ENCODE measurements at places on chromosomes 11 and 22.

DNA sequence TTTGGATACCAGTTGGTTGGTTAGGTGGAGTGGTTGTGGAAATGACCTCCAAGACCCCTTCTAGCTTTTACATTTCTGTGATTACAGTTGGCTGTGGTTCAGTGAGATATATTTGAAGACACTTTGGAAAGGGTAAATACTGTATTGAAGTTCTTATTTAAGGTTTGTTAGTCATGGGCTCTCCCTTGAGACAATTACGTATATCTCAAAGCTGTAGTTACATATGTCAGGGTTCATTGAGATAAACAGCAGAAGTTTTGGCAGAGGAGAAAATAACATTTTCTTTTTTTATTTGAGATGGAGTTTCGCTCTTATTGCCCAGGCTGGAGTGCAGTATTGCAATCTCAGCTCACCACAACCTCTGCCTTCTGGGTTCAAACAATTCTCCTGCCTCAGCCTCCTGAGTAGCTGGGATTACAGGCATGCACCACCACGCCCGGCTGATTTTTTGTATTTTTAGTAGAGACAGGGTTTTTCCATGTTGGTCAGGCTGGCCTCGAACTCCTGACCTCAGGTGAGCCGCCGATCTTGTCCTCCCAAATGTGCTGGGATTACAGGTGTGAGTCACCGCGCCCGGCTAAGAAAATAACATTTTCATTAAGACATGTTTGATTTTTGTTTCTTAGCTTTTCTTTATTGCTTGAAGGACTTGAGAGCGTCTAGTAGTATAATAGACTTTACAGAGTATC, 1.9 kb downstream of the RNF121 start:
- DNase-seq = no peak

DNA sequence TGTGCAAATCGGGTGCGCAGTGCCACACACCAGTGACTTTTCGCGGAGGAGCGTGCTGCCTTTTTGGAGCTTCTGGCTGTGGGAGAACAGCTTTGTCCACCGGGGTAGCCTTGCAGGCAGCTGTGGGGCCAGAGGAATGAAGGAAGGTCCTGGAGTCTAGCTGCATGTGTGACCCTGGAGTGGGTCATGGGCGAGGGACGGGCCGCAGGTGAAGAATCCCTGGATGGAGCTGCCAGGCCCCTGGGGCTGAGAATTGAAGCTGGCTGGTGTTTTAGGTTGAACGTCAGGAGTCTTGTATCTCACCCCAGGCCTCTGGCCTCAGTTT, 8.6 kb downstream of the CCND1 start:
- DNase-seq = no peak

DNA sequence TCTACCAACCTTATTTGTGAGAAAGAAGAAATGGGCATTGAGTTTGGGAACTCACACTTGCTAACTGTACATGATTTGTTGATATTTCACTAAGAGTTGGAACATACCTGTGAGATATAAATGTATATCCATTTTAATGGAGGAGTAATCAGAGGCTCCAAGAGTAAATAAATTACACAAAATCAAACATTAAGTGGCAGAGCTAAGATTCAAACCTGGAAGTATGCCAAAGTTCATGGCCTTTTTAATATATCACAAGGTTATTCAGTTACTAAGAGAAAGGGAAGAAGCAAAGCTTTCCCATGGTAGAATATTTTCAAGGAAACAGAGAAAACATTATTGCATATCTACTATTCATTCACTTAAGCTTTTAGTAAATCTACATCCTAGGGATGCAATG, 1641.1 kb downstream of the FAM181B start:
- no peak for DNase-seq

DNA sequence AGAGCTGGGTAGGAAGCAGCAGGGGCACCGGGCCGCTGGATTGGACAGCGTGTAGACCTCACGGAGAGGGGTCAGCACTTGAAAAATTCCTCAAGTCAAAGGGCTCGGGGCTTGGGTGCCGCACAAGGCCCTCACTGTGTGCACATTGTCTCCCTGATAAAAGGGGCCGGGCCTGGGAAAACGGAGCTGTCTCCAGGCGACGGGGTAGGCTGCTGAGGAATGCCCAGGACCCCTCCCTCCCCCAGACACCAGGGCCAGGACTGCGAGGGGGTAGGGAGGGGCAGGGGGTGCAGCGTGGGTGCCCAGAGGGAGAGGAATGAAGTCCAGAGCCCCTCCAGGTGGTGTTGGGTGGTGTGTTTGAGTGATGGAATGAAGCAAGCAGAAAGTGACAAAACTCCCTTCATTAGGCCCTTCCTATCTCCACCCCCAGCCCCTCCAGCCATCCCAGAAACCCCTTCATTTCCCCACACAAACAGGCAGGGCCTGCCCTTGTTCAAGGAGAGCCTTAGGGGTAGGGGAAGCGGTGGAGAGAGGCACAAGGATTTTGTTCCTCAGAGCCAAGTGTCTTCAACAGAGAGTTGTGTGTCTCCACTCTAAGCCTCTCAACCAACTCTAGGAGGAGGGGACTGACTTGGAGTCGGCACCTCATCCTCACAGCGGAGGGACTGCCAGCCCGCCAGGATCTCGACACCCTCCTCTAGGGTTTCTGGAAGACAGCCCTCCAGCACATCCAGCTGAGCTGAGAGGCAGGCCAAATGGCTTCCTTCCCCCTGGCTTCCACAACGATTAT, 63.9 kb downstream of the SYN3 start:
- DNase-seq = no peak

- peak; percentile 47 for DNase-seq
Measured at GRCh38 chr11:75384438-75385080, 14.8 kb upstream of the RPS3 start.

- DNase-seq = no peak
Measured at GRCh38 chr11:119085437-119085847, 761 bp downstream of the HMBS start.

GRCh38 chr22:48714231-48714630, 1113.4 kb downstream of the BRD1 start:
- no peak for DNase-seq

DNA sequence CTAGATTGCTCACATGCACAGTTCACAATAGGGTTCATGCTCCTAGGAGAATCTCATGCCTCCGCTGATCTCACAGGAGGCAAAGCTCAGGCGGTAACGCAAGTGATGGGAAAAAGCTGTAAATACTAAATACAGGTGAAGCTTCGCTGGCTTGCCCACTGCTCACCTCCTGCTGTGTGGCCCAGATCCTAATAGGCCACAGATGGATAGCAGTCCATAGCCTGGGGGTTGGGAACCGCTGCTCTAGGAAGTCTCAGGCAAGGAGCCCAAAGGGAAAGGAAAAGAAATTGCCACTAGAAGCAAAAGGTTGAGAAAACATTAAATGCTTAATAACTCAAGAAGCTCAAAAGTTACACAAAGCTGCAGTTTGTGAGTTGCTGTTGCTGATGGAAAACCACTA, 3.2 kb upstream of the TRPC6 start:
- no peak for DNase-seq

- DNase-seq = no peak
Measured at GRCh38 chr11:3866206-3866605, 10.7 kb downstream of the STIM1 start.

DNA sequence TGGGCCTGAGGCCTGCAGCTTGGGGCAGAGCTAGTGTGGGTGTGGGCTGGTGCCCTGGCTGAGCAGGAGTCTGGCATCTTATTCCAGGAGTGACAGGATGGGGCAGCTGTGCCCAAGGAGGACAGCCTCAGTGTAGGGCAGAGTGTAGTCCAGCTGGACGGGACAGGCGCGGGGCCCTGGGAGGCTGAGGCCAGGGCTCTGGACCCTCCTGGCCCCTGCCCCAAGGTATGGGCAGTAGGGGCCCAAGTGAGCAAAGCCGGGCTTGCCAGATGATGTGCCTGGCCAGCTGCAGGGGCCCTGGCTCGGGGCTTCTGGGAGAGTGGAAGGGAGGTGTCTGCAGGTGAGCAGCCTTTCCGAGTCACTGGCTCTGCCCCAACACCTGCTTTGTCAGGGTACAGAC, 1190.9 kb downstream of the BRD1 start:
- DNase-seq = no peak

- DNase-seq = no peak
Measured at GRCh38 chr22:37133304-37134018, 16.3 kb downstream of the IL2RB start.

- peak; percentile 64 for DNase-seq
Measured at GRCh38 chr11:68890490-68891231, 13.0 kb downstream of the MRPL21 start.

DNA sequence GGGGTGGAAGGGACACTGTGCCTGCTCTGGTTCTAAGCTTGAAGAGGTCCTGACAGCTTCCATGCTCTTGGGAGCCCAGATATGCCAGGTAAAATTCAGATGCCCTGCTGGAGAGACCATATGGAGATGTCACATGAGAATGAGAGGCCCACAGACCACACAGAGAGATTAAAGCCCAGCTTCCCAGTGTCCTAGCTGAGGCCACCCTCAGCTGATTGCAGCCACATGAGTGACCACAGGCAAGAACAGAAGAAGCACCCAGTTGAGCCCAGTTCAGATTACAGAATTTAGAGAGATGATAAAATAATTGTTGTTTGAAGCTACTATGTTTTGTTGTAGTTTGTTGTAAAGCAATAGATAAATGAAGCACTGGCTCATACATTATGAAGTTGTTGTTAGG, 14.4 kb upstream of the PVALB start:
- no peak for DNase-seq

DNA sequence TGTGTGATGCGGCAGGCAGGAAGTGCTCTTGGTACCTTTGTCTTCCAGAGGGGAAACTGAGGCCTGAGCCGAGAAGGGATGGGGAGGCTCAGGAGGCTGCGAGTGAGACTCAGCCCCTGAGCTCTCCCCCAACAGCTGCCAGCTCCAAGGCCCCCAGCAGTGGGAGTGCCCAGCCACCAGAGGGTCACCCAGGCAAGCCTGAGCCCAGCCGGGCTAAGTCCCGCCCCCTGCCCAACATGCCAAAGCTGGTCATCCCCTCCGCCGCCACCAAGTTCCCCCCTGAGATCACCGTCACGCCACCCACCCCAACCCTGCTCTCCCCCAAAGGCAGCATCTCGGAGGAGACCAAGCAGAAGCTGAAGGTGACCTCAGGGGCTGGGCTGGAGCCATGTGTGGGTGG, 3.8 kb upstream of the SUSD2 start:
- DNase-seq = no peak

DNA sequence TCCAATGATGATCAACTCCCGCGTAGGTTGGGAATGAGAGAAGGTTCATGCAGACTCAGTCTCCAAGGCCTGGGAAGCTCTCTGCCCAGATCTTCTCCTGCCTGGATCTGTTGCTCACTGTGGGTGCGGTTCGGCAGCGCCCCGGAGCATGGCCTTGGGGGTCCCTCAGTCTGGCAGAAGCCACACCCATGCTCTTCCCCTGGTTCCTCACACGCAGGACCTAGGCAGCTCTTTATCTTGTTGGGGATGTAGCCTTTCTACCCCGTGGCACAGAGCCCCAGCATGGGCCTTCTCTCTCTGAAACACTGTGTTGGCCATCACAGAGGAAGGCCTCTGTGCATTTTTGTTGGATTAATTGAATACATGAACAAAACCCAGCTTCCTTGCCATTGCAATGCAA, 1461.6 kb downstream of the BRD1 start:
- DNase-seq = no peak

DNA sequence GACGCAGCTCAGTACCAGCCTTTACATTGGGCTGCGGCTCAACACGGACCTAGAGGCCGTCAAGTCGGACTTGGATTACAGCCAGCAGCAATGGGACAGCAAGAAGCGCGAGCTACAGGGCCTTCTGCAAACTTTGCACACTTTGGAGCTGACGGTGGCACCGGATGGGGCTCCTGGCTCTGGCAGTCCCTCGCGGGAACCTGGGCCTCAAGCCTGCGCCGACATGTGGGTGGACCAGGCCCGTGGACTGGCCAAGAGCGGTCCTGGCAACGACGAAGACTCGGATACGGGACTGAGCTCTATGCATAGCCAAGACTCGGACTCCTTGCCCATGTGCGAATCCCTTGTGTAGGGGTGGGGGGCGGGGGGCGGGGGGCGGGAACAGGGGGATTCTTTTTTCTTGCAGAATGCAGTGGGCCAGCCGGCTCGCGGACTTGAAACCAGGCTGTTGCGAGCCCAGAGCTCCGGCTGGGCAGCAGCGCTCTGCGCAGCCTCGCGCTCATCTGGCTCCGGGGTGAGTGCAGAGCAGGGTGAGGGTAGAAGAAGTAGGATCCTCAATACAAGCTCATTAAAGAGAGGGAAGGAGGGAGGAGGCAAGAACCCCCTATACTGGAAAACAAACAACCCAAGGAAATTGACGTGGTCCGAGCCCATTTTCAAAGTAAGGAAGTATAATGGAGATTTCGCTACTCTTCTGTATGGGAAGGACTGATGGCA, 1.8 kb downstream of the RASSF10 start:
- DNase-seq = no peak

DNA sequence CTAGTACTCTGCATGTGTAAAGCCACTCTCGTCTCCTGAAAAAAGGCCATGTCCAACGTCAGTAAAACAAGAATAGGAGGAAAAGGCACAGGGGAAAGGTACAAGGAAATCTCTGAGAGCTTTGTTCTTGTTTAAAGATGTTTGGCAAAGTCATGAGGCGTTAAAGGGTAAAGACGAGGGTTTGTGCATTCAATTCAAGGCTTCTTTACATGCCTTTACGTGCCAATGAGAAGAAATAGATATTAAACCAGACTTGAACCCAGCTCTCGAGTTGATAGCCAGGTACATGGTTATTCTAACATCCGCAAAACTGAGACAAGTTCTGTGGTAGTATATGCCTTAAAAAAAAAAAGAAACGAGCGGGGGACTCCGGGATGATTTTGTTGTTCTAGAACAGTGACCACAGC, 704 bp upstream of the CFL1 start:
- no peak for DNase-seq

DNA sequence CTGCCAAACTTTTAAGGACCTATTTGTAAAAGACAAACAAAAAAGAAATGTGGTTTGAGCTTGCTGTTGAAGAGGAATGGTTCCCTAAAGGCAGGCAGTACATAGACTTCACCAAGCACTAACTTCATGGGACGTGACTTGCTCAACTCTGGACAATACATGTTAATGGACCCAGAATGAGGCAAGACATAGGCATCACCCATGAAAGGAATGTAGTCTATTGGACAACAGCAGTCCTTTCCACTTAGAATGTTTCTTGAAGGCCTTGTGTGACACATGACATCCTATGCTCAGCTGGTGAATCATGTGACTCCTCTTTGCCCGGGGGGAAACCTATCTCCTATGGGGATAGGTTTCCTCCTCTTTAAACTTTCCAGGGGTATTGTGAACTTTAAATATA, 246.4 kb upstream of the BLID start:
- no peak for DNase-seq

GRCh38 chr11:101866619-101867491, 48.0 kb upstream of the CEP126 start:
- peak; percentile 69 for DNase-seq

GRCh38 chr22:30516731-30517130, 11.2 kb upstream of the SEC14L4 start:
- DNase-seq = no peak

DNA sequence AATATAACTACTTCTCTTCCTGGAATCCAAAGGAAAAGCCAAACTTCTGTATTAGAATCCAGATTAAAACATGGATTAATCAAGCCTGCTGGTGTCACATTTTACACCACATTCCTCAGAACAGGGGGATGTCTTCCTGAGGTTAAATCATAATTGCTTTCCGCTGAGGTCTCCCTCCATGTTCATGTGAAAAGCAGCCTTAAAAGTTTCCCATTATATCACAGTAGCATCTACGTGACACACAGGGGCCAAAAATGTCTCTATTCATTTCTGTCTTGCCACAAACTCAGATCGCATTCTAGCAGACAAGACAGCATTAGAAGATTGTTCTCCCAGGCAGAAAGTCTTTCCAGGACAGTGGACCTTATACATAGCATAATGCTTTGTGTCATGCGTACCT, 788.7 kb downstream of the OPCML start:
- DNase-seq = no peak

Data from IMR-90 (cell line).